GM12878 (cell line): ENCODE measurements at places on chromosomes 16 and 17. TPM values are rescaled to one million over a fixed set of nuclear protein-coding genes. Genes with fewer than 3 reads are reported as not detected.

GRCh38 chr17:39730095-39730921 is at the start of gene MIEN1:
TSS of gene MIEN1 (minus strand) at chr17:39730532. CDS start at chr17:39730495, 37 bp downstream.
- H3K4me3 ChIP-seq, result peak within 1 kb of the TSS; percentile 91
- H3K27ac ChIP-seq, result peak within 1 kb of the TSS; percentile 88

DNA sequence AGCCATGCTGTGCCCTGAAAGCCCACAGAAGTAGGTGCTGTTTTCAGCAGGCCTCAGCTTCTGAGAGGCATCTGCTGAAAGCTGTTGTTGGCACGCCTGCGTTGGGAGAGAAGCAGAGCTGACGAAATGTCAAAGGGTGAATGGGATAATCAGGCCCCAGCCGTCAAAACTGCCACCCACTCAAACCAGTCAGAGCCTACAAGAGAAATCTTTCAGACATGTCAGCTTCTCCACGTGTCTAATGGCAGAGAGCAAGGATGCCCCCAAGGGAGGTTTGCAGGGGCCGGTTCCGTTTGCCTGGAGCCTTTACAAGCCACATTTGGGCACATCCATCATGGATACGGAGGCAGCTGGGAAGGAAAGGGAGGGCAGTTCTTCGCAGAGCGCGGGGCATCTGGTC is 568.2 kb upstream of the EEF2KMT start:
- no peaks in the 10 kb centered on the region for H3K36me3 ChIP-seq
- H3K4me3 ChIP-seq, result no peak overlapping the region
- no peak overlapping the region for H3K27ac ChIP-seq
- H3K27me3 ChIP-seq, result no peaks in the 10 kb centered on the region
- no peak for DNase-seq
- H3K4me1 ChIP-seq, result no peaks in the 10 kb centered on the region

- no peak overlapping the region for H3K4me3 ChIP-seq
- H3K27me3 ChIP-seq, result no peaks in the 10 kb centered on the region
- no peak for DNase-seq
- no peak overlapping the region for H3K27ac ChIP-seq
- H3K36me3 ChIP-seq, result no peaks in the 10 kb centered on the region
Measured at GRCh38 chr16:72620853-72621252, 427.1 kb downstream of the ZFHX3 start.

DNA sequence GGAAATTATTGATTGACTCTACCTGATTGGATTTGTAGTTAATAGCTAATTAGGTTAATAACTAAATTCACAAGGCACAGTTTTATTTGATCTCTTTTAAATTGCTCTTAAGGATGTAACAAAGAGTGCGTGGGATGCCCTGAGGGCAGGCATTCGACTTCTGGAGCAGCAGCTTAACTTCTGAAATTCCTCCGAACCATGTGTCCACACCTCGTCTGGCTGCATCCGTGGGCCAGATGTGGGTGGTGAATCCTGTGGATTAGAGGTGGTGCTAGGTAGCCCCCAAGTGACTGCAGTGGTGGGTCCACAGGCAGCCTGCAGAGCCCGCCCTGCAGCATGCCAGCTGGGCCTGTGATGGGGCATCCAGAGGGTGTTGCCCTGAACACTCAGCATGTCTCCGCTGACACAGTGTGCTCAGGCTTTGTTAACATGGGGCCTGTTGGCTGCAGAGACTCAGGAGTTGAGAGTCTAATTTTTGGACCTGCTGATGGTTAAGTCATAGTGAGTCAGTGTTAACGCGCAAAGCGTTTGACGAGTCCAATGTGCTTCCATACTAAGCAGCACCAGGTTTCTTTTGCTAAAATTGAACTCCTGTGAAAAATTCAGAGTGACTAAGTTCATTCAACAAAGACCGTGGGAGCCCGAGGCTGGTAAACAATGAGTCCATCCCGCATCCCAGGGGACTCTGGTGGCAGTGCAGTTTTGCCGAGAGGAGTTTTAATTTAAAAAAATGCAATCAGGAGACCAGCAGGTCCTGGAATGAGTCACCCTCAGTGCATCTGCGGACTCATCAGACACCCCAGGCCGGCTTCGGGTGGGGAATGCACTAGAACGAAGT is 3.8 kb upstream of the NPB start:
- no peak for DNase-seq
- peaks cover 14% of the 10 kb centered on the region; the same call in 1 of the 2 replicates for H3K36me3 ChIP-seq
- H3K27me3 ChIP-seq, result no peaks in the 10 kb centered on the region; the same call in 1 of the 2 replicates
- H3K4me1 ChIP-seq, result peaks cover 11% of the 10 kb centered on the region
- H3K4me3 ChIP-seq, result no peak overlapping the region
- H3K27ac ChIP-seq, result no peak overlapping the region

- no peak overlapping the region for H3K27ac ChIP-seq
- H3K4me1 ChIP-seq, result peaks cover 6% of the 10 kb centered on the region
- H3K4me3 ChIP-seq, result no peak overlapping the region
- H3K27me3 ChIP-seq, result no peaks in the 10 kb centered on the region
- no peak for DNase-seq
Measured at GRCh38 chr17:80882926-80883685, 108.5 kb upstream of the CHMP6 start.

- H3K27ac ChIP-seq, result no peak overlapping the region
- peak; percentile 46 for DNase-seq
- H3K27me3 ChIP-seq, result no peaks in the 10 kb centered on the region
- peaks cover 4% of the 10 kb centered on the region; the same call in 1 of the 2 replicates for H3K4me1 ChIP-seq
- no peaks in the 10 kb centered on the region for H3K36me3 ChIP-seq
Measured at GRCh38 chr16:16861546-16861945, 482.6 kb downstream of the NPIPA7 start.

DNA sequence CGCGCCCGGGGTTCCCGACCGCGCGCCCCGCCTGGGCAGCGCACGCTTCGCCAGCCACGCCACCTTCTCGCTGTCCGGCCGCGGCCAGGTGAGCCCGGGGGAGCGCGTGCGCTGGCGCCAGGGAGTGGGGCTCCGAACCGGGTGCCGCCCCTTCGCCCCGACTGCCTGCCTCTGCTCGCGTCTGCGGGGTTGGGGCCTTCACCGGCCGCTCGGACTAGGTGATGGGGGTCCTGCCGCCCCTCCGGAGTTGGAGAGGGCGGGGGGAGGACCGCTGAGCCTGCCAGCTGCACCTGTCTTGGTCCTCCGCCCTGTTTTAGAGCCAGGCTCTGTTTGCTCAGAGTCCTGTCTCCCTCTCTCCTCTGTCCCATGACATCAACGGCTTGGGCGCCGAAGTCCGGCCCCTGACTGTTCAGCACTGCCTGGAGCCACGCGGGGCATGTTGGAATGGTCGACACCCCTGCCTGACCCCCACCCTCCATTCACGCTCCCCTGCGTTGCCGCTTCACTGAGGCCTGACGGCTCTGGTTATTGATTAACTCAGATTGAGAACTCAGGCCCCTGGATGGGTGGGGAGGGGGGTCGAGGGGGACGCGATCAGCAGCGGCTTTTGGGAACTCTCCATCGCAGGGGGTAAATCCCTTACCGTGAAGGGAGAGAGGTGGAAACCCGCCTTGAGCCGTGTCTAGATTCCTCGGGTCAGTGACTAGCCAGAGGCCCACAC is 748 bp downstream of the SMTNL2 start:
- H3K27ac ChIP-seq, result no peak overlapping the region
- DNase-seq, result no peak
- no peak overlapping the region for H3K4me3 ChIP-seq
- no peaks in the 10 kb centered on the region for H3K4me1 ChIP-seq

DNA sequence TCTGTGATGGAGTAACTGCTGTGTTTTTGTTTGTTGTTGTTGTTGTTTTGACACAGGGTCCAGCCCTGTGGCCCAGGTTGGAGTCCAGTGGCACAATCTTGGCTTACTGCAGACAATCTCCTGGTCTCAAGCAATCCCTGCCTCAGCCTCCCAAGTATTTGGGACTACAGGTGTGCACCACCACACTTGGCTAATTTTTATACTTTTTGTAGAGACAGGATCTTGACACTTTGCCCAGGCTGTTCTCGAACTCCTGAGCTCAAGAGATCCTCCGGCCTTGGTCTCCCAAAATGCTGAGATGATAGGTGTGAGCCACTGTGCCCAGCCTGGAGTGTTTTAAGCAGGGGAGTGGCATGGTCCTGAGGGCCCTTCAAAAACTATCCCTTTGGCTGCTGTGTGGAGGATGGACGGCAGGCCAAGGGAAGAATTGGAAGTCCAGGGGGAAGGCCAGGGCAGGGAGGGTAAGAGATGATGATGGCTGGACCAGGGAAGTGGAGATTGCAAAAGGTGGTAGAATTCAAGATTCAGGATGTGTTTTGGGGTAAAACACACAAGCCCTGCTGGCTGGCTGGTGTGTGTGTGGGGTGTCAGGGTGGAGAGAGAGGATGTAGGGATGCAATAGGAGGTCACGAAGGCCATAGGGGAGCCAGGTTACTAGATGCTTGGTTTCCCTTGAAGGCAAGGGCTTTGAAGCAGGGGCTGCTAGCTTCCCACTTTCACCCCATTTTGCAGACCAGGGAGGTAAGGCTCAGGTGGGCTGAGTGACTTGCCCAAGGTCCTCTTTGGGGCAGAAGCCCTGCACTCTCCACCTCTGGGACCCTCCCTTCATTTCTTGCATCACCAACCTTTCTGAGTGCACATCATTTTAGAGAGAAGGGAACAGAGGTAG is 18.8 kb upstream of the PLLP start:
- H3K4me1 ChIP-seq, result peaks cover 30% of the 10 kb centered on the region
- H3K4me3 ChIP-seq, result no peak overlapping the region
- no peaks in the 10 kb centered on the region for H3K36me3 ChIP-seq
- peak overlapping the region; percentile 27 for H3K27ac ChIP-seq
- DNase-seq, result no peak

- H3K4me1 ChIP-seq, result no peaks in the 10 kb centered on the region
Measured at GRCh38 chr16:86391984-86392383, 118.3 kb upstream of the FOXF1 start.

DNA sequence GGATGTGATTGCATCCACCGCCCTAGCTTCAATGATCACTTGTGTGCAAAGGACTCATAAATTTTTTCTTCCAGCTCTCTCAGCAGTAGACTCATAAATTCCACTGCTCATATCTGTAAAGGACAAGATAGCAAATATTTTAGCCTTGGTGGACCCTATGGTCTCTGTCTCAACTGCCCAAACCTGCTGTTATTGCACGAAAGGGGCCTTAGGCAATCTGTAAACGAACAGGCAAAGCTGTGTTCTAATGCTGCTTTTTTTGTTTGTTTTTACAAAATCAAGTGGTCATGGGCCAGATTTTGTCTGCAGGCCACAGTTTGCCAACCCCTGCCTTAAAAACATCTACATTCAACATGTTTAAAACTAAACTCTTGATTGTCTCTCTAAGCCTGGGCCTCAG is 34.1 kb downstream of the FAM20A start:
- DNase-seq, result no peak
- no peaks in the 10 kb centered on the region for H3K36me3 ChIP-seq
- no peaks in the 10 kb centered on the region for H3K4me1 ChIP-seq
- no peak overlapping the region for H3K4me3 ChIP-seq

GRCh38 chr17:80124351-80124981 is 22.5 kb downstream of the EIF4A3 start:
- no peak for DNase-seq
- H3K27ac ChIP-seq, result no peak overlapping the region
- H3K4me3 ChIP-seq, result no peak overlapping the region
- H3K36me3 ChIP-seq, result no peaks in the 10 kb centered on the region

DNA sequence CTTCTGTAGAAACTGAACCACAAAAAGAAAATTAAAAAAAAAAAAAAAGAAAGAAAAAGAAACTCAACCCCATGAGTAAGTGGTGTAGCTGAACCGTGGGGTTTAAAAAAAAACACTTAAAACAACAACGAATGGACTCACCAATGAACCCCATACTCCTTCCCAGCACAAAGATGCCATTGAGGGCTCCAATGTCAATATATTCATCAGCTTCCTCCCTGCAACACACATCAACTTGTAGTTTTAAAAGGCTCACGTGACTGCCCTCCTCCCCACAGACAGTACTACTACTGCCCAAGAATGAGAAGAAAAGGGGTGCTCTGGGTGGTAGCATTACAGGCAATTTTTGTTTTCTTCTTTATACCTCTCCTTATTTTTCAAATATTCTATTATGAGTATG is 3.3 kb upstream of the KLHL11 start:
- H3K4me1 ChIP-seq, result peaks cover 6% of the 10 kb centered on the region; the same call in 1 of the 2 replicates
- no peak overlapping the region for H3K4me3 ChIP-seq
- peaks cover 37% of the 10 kb centered on the region for H3K36me3 ChIP-seq
- no peak overlapping the region for H3K27ac ChIP-seq
- no peak for DNase-seq

- DNase-seq, result no peak
- H3K27ac ChIP-seq, result no peak overlapping the region
- H3K4me1 ChIP-seq, result no peaks in the 10 kb centered on the region
- H3K4me3 ChIP-seq, result no peak overlapping the region
Measured at GRCh38 chr16:69407702-69408323, 16.6 kb upstream of the CYB5B start.

Gene PRSS53
- 2.6 and 3.2 TPM in 2 replicates for total RNA-seq

Gene CA10
- total RNA-seq, result not detected in 2 replicates

Gene CBFA2T3
- 35.4 and 42.6 TPM in 2 replicates for total RNA-seq

Gene UTS2R
- 0.36 and 1.1 TPM in 2 replicates for total RNA-seq

Gene SULT1A2
- 0.16 TPM in 1 of 2 replicates, not detected in the other for total RNA-seq
